Activated CD4-positive, alpha-beta T cell treated with anti-CD3 and anti-CD28 coated beads for 24 hours (primary cell): ENCODE measurements at places on chromosomes 13 and 19.

GRCh38 chr13:37751025-37751424 is 118.5 kb downstream of the TRPC4 start:
- no peak for DNase-seq

DNA sequence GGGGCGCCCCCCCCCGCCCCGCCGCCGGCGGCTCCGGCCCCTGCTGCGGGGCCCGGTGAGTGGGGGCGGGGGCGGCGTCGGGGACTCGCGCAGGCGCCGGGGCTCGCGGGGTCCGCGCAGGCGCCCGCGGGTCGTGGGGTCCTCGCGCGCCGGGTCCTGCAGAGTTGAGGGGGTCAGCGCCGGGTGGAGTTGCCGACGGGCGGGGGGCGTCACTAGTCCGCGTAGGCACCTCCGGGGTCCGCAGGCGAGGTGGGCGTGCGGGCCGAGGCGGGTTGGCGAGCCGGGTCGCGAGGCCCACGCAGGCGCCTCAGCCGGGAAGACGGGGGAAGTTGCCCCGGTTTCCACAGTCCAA is 365 bp downstream of the PPP6R1 start:
- DNase-seq: no peak

GRCh38 chr13:95605448-95606125 is 38.9 kb downstream of the DZIP1 start:
- no peak for DNase-seq

DNA sequence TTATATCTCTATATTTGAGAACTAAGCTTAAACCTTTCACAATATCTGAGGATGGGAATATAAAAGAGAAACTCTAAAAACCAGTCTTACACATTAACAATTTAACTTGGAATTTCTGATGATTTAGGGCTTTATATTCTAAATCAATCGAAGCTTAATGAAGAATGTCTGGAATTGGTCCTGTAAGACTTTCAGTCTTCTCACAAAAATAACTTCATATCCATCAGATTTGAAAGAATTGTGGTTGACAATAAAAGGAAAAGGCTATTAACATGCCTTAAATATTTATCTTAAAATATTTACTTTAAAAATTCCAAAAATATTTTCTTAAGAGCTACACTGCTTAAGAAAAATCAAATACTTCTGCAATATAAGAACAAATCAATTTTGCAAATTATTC is 27.3 kb downstream of the MYCBP2 start:
- DNase-seq: no peak

- no peak for DNase-seq
These were observed 65.0 kb upstream of the TRPC4 start for GRCh38 chr13:37934339-37935191.

GRCh38 chr19:38017401-38018151 is 110.6 kb downstream of the SIPA1L3 start:
- DNase-seq: no peak

- no peak for DNase-seq
These were observed 180.9 kb downstream of the GPC6 start for GRCh38 chr13:93407551-93407950.

DNA sequence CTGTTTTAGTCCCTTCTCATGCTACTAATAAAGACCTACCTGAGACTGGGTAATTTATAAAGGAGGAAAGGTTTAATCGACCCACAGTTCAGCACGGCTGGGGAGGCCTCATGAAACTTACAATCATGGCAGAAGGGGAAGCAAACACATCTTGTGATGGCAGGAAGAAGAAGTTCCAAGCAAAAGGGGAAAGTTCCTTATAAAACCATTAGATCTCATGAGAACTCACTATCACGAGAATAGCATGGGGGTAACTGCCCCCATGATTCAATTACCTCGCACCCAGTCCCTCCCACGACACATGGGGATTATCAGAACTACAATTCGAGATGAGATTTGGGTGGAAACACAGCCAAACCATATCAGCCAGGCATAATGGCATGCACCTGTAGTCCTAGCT is 13.0 kb upstream of the STRN4 start:
- DNase-seq: no peak

GRCh38 chr19:12611361-12611699 is 610 bp downstream of the ZNF791 start:
- DNase-seq: no peak

DNA sequence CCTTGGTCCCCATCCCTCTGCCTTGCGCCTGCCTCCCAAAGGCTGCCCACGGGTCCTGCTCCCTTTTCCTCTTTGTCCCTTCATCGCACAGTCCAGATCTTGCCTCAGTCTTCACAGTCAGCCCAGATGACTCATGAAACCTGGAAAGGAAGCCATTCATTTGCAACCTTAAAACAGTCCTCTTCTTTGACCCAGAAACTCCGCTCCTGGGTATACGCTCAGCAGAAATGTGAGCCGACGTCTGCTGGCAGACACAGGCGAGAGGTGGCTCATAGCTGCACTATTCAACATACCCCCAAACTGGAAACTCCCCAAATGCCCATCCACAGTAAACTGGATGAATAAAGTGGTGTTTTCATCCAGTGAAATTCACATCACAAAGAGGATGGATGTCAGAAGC is 13.6 kb upstream of the PEPD start:
- no peak for DNase-seq

DNA sequence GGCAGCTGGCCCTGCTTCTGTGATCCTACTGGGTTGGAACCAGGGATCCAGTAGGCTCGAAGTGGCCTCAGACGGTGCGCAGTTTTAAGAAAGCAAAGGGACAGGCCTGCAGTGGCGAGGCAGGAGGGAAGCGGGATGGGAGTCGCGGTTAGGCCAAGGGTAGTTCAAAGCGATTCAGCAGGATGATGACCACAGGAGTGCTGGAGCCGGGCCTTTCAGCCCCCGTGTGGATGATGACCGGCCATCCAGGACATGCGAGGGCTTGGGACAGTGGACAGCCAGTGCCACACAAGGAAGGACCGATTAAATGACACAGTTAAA is 854 bp downstream of the RNASEH2B start:
- DNase-seq: no peak

DNA sequence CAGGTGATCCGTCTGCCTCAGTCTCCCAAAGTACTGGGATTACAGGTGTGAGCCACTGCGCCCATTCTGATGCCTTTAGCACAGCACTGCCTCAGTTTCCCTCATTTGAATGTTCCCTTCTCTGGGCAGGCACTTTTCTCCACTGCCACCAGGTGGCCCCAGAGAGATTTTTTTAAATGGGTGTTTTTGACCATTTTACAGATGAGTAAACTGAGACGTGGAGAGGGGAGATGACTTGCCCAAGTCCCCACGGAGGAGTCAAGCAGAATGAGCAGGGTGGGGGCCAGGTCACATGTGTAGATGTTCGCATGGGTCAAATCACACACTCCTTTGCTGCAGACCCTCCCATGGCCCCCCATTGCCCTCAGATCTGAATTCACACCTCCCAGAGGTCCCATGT is 3.2 kb upstream of the PDE4C start:
- DNase-seq: no peak

- DNase-seq: no peak
These were observed 330.6 kb downstream of the SPRY2 start for GRCh38 chr13:80010286-80010831.

DNA sequence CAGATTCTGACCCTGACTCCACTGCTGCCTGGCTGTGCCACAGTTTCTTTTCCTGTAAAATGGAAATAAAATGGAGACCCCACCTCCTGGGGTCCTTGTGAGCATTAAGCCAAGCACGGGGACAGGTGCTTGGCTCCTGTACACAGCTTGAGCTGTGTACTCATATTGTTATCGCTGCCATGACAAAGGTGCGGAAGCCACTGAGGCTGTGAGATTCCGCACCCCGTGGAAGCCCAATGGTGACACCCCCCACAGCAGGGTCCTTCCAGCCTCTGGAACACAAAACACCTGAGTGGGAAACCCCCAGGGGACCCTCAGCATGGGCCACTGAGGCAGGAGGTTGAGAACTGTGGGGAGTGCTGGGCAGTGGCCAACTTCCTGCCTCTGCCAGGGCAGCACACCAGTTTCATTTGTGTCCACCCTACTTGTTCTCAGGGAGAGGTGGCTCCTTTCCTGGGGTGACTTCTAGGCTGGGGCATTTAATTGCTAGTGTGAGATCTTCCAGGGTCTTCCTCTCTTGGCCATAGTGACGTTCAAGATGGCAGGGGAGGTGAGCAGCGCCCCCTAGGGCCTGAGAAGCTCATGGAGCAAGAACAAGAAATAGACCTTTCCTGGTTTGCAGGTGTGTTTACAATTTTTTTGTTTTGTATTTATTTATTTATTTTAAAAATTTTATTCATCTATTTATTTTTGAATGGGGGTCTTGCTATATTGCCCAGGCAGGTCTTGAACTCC is 5.4 kb upstream of the JSRP1 start:
- no peak for DNase-seq

- DNase-seq: no peak
These were observed 92.4 kb downstream of the CDADC1 start for GRCh38 chr13:49340161-49340560.

- peak; percentile 34 for DNase-seq
These were observed 38.0 kb upstream of the ZNF573 start for GRCh38 chr19:37817180-37817981.

DNA sequence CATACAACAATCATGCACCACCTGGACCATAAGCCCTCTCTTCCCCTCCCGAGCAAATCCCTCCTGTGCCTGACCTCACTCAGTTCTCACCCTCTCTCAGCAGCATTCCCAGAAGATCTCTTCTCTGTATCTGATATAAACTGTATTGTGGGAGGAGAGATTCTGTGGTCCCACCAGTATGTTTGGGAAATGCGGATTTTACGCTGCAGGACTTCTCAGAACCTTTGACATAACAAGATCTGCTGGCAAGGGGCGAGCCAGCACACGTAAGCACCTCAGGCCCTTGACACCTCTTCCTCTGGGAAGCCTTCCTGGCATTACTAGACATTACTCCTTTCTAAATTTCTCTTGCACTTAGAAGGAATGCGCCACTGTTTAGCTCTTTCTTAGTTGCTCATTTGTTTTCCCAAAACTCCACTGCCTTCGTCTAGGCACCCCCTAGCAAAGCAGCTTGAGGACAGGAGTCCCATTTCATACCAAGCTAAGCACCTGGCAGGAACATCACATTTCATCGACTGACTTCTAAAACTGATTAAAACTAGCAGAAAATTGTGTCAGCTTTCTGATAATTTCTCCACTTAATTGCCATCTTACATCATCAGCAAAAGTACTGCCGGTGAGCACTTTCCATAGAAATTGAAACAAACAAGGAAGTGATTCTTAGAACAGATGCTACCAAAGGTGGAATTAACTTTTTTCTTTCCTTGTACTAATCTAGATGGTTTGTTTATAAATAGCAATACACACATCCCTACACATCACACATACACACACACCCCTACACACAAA is 63.2 kb downstream of the CCDC70 start:
- DNase-seq: no peak

- DNase-seq: no peak
These were observed 22.1 kb downstream of the PLEKHF1 start for GRCh38 chr19:29687244-29687896.

- DNase-seq: no peak
These were observed 198.8 kb downstream of the GPC6 start for GRCh38 chr13:93425411-93425810.

- no peak for DNase-seq
These were observed 28.3 kb downstream of the CNMD start for GRCh38 chr13:52711286-52711685.

DNA sequence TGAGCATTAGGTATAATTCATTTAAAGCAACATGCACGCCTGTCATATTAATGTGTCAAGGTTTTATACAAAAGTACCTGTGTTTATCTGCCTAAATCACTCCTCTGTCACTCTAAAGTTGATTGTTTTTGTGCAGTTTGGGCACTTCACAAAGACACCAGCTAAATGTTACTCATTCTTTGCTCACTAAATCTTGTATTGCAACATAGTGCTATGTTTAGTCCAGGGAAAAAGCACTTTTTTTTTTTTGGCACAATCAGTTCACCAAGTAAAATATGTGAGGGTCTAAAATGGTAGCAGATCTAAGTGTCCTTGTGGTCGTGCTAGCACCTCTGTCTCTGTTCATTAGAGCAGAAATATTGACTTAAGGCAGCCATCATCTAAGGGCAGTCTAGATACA is 2526.7 kb upstream of the PCDH20 start:
- no peak for DNase-seq
